ENCODE measurements at places on chromosomes 12 and 14.
A peak's percentile ranks its signal among the peaks of the same experiment; 100 is the strongest.

DNA sequence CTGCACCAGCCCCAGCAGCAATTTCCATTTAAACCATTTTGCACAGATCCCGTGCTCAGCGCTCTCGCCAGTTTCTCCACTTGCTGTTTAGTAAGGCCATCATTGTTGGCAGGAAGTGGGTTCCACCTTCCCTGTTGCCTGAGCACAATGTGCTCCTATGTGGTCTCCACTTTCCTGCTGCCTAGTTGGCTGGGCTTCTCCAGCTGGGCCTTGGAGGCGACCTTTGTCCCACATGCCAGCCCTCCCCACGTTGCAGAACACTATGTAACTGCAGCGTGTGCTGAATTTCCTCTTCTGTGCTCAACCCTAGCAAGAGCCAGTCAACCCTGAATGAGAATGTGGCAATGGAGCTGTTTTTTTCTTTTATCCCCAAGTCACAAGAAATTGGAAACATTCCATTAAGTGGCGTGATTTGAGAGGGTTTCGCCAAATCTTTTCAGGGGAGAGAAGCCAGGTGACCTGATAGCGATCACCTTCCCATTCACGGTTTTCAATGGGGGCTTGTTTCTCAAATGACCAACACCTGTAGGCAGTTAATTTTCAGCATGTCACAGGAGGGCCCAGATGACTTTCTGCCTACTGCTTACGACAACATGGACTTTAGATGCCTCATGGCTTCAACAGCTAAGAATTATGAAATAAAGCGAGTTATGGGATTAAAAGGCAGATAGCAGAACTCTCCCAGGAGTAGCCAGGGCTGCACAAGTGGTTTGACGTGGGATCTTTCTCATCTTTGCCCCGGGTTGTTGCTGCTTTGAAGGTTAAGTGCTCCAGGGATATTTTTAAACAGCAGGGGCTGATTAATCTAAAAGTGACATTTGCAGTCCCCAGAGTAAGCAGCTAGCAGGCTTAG is at the start of gene ACACB:
Gene ACACB (plus strand): TSS at position 830 of the 853 bp plus-strand sequence. CDS start 22,819 bp downstream, outside the sequence.
- no peak for DNase-seq

- DNase-seq, result no peak
Measured at GRCh38 chr12:90479237-90479636, 475.7 kb downstream of the CCER1 start.

DNA sequence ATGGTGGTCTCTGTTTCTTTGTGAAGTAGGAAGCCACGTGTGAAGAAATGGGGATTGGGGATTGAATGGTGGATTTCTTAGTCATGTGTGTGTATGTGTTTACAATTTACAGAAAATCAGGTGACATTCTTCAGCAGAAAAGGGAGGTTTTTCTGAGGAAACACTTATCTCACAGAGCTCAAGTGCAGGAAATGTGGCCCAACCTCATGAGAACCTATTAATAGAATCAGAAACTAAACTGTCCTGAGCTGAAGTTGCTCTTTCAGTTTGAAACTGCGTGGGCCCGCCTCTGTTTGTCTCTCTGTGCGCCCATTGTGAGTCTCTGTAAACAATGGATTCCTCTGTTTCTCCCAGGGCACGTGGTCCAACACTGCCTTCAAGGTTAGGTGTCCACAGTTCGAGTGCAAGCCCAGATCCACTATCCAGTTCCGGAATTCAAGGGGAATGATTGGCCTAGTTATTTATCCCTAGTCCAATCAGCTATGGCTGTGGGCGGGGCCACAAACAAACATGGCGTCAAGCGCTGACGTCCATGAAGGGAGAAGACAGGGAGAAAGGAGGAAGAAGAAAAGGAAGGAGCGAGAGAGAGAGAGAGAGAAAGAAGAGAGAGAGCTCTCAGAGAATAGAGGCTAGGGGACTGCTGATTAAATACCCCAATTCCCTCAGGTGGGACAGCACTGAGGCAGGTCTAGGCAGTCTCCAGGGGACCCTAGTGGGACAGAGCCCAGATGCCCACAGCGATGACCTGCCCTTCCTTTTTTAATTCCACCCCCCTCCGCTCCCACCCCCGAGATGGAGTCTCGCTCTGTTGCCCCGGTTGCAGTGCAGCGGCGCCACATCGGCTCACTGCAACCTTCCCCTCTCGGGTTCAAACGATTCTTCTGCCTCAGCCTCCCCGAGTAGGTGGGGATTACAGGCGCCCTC is 31.4 kb upstream of the C12orf76 start:
- no peak for DNase-seq

- no peak for DNase-seq
Measured at GRCh38 chr12:114764510-114764909, 80.5 kb upstream of the TBX3 start.

DNA sequence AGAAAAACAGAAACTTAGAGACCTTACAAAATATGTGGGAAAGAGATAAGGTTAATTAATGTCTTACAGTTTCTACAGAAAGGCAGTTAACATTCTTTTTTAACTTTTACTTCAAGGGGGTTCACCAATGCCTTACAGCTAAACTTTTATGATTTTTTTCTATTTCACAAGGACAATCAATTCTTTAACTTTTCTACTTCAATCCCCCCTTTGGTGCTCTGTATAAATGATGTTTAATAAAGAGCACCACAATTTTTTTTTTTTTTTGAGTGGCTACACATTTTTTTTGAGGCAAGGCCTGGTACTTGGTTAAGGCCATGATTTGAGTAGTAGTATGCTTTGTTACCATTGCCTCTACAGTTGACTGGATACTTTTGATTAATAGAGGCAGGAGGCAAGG is 279.6 kb downstream of the PRKD1 start:
- DNase-seq, result no peak

DNA sequence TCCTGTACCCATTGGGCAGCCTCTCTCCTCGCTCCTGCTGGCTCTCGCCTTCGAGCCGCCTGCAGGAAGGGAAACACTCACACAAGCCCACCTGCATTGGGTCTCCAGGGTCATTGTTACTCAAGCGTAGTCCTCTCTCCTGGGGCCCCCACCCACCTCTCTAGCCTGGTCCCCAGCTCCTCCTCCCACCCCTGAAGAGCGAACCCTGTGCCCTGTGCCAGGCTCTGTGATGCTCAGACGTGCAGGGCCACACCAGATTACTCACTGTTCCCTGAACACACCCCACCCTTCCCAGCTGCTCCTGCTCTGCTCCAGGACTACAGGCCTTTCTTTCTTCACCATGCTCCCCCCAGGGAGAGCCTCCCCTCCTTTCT is 88.1 kb downstream of the NINJ2 start:
- peak; percentile 85 for DNase-seq

DNA sequence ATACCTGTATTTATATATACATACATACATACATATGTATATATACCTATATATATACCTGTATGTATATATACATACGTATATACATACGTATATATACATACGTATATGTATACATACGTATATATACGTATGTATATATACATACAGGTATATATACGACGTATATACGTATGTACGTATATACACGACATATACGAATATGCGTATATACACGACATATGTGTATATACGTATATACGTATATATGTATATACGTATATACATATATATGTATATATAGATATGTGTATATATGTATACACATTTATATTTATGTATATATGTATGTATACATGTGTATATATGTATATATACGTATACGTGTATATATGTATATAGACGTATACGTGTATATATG is 92.7 kb upstream of the ABCD2 start:
- DNase-seq, result no peak

DNA sequence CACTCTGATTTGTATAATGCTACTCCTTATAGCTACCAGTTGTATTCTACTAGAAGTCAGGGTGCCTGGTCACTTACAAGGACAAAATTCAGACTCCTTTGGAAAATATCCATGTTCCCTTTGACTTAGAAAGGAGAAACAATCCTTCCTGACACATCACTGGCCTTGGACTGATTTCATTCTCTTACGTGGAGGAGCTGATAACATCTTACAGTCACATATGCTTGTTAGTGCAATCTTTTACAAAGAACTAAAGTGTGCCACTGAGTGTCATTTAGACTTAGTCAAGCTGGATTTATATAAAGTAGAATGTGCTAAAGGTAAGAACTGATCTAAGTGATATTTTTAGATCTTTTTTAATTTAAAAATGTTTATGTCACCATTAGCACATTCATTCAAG is 131.0 kb upstream of the TMTC2 start:
- DNase-seq, result no peak

DNA sequence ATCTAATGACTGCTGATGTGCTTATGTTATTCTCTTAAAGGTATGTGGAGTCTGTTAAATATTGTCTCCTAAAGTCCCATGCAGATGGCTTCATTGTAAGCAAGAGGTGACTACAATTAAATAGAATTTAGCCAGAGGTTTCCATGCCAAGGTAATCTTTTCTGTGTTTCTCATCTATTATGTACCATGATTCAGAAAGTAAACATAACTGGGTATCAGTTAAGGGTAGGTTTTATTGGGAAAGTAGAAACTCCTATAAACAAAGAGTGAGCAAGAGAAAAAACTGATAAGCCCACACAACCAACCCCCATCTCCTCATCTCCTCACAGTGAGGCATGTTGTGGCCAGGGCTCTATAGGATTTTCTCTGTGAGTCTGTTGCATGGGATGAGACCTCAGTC is 611.7 kb downstream of the SNAPC1 start:
- DNase-seq, result no peak

DNA sequence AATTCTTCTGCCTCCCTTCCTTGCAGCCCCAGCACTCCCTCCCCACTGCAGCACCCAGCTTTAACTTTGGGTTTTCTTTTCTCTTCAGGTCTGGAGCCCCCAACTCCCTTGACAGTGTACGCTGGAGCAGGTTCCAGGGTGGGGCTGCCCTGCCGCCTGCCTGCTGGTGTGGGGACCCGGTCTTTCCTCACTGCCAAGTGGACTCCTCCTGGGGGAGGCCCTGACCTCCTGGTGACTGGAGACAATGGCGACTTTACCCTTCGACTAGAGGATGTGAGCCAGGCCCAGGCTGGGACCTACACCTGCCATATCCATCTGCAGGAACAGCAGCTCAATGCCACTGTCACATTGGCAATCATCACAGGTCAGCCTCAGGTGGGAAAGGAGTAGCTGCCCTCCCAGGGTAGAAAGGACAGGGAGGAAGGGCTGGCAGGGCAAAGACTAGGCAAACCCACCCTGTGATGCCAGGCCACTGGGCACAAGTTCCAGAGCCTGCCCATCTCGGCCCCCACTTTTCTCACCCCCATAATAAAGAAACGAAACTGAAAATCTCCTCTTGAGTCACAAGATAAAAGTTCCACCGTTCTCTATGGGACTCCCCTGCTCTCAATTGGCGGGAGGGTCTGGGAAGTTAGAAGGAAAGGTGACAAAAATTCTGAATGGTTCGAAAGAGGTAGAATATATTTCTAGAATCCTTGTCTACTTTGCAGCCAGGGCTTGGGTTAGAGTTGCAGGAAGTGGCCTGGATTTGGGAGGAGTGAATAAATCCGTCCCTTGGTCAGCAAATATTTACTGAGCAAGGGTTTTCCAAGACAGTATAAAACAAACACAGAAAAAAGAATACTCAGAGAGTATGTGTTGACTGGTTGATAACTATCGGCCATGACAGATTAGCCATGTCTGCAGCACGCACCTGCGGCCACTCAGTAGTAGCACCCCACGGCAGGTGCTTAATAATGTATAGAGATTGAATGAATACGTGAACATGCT is 3.2 kb downstream of the LAG3 start:
- DNase-seq, result no peak

GRCh38 chr12:29102741-29103140 is 46.3 kb upstream of the FAR2 start:
- no peak for DNase-seq

DNA sequence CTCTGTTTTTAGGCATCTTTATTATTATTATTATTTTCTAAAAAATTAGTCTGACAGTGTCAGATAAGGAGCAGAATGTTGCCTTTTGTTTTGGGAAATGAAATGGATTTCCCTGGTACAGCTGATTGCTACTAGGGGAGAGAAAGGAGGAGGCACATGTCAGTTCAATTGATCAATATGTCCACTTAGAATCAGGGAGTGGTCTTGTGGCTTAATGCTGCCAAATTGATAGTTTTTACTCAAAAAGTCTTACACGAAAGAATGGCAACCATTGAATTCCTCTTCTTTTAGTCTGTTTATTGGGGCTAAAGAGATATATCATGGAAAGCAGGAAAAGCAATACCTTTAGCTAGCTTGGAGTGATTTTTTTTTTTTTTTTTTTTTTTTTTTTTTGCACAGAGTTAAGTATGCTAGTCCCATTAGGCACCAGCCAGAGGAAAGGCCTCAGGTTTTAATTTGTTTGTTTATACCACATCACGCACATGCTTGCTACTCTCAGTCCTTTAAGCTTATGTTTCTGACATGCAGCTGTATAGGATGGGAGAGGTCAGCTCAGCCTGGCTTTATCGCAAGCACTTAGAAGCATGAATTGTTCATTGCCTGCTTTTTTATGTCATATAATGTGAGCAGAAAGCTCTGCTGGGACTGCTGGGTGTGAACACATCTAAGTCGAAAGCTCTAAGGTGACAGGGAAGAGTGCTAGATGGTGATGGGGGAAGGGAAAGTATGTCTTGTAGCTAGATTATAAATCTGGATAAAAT is 1.4 kb downstream of the AKAP6 start:
- DNase-seq, result no peak

DNA sequence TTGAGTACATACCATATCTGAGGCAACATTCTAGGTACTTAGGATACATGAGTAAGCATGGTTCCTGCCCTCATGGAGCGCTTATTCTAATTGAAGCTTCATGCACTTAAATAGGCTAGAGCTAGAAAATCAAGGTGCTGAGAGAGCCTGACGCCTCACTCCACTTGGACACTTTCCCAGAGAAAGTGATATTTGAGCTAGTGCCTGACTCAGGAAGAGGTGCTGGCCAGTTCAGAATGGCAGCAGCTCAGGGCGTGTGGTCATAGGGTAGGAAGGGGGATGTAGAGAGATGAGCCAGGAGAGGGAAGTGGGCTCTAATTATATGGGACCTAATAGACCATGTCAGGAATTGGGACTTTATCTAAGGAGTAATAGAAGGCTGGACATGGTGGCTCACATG is 33.3 kb downstream of the TULP3 start:
- peak; percentile 21 for DNase-seq

GRCh38 chr12:58529897-58530741 is 390.2 kb downstream of the LRIG3 start:
- peak; percentile 88 for DNase-seq

- DNase-seq, result no peak
Measured at GRCh38 chr14:81263777-81264410, 43.1 kb upstream of the GTF2A1 start.

GRCh38 chr12:50052964-50053363 is 4.4 kb upstream of the ASIC1 start:
- no peak for DNase-seq

- DNase-seq, result no peak
Measured at GRCh38 chr14:94163796-94164195, 10.3 kb upstream of the PPP4R4 start.

- DNase-seq, result no peak
Measured at GRCh38 chr14:68932686-68933085, 46.4 kb downstream of the ACTN1 start.

DNA sequence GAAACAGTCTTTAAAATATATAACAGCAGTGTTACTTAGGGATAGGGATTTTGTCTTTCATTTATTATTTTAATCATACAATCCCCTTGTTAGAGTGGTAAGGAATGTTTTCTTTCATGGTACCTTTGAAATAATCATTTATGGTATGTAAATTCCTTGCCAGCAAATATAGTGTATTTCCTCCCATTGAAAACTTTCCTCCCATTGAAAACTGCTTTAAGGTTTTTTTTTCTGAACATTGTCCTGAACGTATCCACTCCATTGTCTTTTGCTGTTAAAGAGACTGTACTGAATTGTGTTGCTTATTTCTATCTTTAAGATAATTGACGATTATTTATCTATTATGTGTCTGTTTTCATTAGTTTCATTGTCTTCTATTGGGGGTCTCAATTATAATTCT is 83.5 kb downstream of the PPHLN1 start:
- DNase-seq, result no peak
